Activated CD4-positive, alpha-beta memory T cell treated with anti-CD3 and anti-CD28 coated beads, Interleukin-2, amount 10 ng/mL, durations not matched to agents 7 days and 5 days (primary cell): ENCODE measurements at places on chromosomes 7 and 10. TPM values are rescaled to one million over a fixed set of nuclear protein-coding genes. Genes with fewer than 3 reads are reported as not detected.

Gene MRC1
- not detected for total RNA-seq

DNA sequence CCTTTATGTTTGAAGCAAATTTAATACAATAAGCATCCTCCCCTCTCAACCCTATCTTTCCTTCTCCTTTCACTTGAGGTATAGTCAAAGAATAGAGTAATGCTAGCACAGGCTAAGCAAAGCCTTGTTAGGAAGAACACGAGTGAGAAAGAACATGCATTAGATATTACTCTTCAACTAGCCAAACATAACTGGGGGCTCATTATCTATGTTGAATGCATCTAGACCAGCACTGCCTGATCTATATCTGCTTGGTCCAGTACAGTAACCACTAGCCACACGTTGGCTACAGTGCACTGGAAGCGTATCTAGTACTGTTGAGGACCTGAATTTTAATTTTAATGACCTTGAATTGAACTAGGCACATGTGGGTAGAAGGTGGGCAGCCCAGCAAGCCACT is 21.0 kb downstream of the SFMBT2 start:
- peaks cover 10% of the 10 kb centered on the region for H3K36me3 ChIP-seq
- peaks cover 37% of the 10 kb centered on the region for H3K4me1 ChIP-seq
- no peak for DNase-seq
- no peaks in the 10 kb centered on the region for H3K27me3 ChIP-seq

Gene NPC1L1
- not detected for total RNA-seq

GRCh38 chr10:73908853-73909539 is 1.9 kb upstream of the PLAU start:
- peaks cover 33% of the 10 kb centered on the region for H3K27me3 ChIP-seq
- H3K4me1 ChIP-seq, result peaks cover 45% of the 10 kb centered on the region
- H3K4me3 ChIP-seq, result peak overlapping the region; percentile 65
- H3K27ac ChIP-seq, result peak overlapping the region; percentile 82

Gene CRYGN
- not detected for total RNA-seq
